ENCODE measurements at places on chromosomes 3 and 15. TPM values are rescaled to one million over a fixed set of nuclear protein-coding genes. Genes with fewer than 3 reads are reported as not detected.
A peak's percentile ranks its signal among the peaks of the same experiment; 100 is the strongest.

ACKR4 gene
- total RNA-seq: not detected

GCSAM gene
- total RNA-seq: not detected

PCSK6 gene
- 5.5 TPM for total RNA-seq

HTR3D gene
- total RNA-seq: not detected

SNRPA1 gene
- total RNA-seq: 51.2 TPM

KPNA4 gene
- 30.7 TPM for total RNA-seq

CD200 gene
- total RNA-seq: not detected

DLL4 gene
- total RNA-seq: not detected

GRCh38 chr3:45583021-45583851 is 11.3 kb upstream of the LIMD1 start:
- DNase-seq: no peak

GRCh38 chr3:181699171-181699903 is 12.4 kb upstream of the SOX2 start:
- no peak for DNase-seq

DNA sequence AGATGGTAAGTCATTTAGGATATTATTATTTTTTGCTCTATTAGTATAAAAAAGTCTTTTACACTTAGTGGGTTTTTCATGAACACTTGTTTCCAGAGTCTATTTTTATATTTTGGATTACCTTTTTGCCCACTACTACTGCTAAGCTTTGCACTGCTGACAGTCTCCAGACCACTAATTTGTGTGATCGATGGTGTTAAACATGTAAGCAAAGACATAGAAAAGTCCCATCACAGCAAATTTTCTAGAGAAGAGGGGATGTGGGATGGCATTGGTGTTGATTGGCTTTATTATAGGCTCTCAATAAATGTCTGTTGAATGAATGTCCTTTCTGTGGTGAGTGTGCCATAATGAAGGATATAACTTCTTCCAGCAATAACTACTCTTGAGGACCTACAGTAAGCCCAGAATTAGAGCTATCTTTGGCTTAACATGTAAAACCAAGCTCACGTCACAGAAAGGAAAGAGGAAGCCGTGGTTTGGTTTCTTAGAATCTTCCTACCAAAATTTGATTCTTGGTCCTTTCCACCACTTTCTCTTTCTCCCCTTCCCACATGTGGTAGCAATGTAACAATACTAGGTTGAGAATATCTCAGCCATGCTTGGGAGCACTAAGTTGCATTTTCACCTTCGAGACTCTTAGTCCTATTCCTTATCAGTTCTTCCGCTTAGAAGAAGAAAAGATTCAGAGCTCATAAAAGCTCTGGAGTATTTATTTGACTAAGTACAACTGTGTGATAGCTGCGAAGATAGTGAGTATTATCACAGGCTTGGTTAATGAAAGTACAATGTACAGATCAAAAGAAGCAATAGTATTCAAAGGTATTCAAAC is 90.6 kb upstream of the UMPS start:
- no peak for DNase-seq

DNA sequence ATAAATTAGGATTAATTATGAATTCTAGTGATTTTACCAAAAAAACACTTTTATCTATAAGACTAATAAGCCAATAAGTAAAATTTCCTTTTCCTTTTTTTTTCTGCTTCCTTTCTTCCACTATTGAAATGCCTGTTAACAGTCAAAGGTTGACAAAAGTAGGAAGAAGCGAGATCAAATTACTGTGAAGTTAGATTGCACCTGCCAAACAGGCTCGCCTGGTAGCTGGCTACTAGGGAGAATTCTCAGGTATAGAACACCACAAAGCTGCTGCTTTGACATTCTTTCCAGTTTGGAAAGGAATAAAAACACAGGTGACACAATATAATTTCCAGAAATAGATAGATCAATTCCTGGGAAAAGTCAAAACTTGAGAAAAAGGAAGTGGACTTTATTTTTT is 749.0 kb downstream of the NSUN3 start:
- DNase-seq: no peak

- DNase-seq: no peak
Observed at GRCh38 chr3:192031941-192032340, 571.0 kb downstream of the PYDC2 start.

- DNase-seq: no peak
Observed at GRCh38 chr3:54538346-54538745, 389.5 kb downstream of the LRTM1 start.

GRCh38 chr15:46996359-46996758 is 720.9 kb upstream of the SEMA6D start:
- DNase-seq: no peak

DNA sequence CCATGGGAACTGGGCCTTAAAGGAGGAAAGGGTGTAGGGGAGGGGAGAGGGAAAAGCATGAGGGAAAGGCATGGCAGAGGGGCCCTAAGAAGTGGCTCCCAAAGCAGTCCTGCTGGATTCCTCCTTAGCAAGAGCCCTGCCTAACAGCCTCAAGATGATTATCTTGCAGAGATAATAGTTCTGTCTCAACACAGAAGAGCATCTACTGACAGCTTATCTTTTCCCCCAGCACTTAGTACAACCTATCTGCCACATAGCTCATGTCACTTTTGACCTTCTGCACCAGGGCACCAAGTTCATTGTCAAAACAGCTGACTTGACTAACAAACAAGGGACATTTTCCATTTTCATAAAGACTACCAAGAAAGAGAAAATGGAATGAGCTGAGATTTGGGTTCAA is 86.3 kb downstream of the ANP32A start:
- no peak for DNase-seq

- no peak for DNase-seq
Observed at GRCh38 chr3:13044496-13045240, 28.6 kb downstream of the IQSEC1 start.

DNA sequence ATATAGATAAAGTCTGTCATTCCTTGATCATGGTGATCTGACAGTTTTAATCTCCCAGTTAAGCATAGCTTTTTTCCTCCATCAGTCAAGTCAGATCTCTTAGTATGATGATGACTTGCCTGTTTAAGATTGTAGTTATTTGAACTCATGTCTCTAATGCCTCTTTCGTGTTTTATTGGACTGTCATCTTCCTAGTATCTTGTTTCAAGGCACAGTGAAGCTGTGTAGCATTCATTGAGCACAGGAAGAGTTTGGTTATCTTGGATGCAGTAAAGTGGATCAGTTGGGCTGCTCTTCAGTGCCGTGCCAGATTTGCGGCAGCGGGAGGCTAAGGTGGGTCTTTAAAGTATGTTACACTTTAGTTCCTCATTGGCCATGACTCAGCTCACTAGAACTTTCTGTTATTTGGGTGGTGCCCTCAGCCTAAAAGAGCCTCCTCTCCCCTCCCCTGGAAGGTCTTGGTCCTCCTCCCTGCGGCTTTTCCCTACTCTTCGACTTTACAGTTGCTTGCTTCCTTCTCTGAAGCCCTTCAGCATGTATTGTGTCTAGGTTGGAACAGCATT is 45.7 kb upstream of the SKOR1 start:
- DNase-seq: no peak

- DNase-seq: no peak
Observed at GRCh38 chr3:149373235-149374125, 4.0 kb downstream of the TM4SF1 start.

- peak; percentile 22 for DNase-seq
Observed at GRCh38 chr3:53045518-53046170, at the start of gene SFMBT1. Gene SFMBT1 (minus strand): TSS chr3:53046073. CDS start chr3:52969128, 76,945 bp downstream.

GRCh38 chr15:17026633-17027032 is 3515.0 kb downstream of the GOLGA6L6 start:
- no peak for DNase-seq

DNA sequence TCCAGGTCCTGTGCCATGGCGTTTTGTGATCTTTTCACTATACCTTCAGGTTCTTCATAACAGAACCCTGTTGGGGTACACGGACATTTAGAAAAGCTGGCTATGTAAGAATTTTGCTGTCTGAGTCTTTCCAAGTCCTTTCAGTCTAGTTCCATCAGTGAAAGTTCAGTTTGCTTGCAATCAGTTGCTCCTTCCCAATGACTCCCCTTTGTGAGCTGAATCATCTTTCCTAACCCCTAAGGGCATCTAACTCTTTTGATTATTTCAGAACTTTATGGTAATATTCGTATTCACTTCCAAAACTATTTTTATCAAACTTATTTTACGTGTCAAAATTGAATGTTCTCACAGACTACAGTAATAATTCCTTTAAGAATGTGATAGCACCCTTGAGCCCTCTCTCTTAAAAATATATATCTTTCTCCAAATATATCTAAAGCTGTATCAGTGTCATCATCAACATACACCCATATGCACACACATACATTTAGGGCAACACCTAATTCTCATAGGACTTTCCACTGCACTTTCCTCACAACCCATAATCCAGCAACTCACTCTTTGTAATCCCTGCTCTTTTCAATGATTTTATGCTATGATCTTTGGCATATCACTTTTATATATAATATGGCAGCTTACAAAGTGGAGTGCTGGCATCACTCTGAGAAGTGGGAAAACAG is 263.7 kb downstream of the GBE1 start:
- no peak for DNase-seq

DNA sequence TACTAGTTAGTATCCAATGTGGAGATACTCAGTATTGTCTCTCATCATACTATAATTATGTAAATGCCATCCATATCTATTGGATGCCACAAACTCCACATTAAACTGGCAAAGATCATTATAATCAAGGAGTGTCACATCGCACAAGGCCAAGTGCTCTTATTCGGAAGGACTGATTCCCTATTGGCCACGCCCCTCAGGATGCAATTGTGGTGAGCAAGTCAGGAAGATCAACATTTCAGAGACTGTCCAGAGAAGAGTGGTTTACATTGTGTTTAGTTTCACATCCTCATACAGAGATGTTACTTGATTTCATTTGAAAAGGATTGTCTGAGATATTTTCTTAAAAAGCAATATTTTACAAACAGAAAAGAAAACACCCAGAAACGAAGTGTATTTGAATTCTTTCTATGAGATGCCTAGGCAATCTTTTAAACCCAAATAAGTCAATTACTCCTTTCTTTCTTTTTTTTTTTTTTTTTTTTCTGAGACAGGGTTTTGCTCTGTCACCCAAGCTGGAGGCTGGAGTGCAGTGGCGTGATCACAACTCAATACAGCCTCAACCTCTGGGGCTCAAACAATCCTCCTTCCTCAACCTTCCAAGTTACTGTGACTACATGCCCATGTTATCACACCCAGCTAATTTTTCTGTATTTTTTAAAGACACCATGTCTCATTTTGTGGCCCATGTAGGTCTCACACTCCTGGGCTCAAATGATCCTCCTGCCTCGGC is 369.1 kb downstream of the RBMS3 start:
- DNase-seq: peak; percentile 44

GRCh38 chr3:127888564-127889107 is 26.4 kb upstream of the KBTBD12 start:
- DNase-seq: no peak

- DNase-seq: peak; percentile 84
Observed at GRCh38 chr3:134473868-134474546, 11.8 kb downstream of the ANAPC13 start.

- no peak for DNase-seq
Observed at GRCh38 chr15:80924278-80924677, 65.3 kb downstream of the MESD start.

GRCh38 chr3:122916580-122916979 is 111.0 kb downstream of the SEMA5B start:
- no peak for DNase-seq

DNA sequence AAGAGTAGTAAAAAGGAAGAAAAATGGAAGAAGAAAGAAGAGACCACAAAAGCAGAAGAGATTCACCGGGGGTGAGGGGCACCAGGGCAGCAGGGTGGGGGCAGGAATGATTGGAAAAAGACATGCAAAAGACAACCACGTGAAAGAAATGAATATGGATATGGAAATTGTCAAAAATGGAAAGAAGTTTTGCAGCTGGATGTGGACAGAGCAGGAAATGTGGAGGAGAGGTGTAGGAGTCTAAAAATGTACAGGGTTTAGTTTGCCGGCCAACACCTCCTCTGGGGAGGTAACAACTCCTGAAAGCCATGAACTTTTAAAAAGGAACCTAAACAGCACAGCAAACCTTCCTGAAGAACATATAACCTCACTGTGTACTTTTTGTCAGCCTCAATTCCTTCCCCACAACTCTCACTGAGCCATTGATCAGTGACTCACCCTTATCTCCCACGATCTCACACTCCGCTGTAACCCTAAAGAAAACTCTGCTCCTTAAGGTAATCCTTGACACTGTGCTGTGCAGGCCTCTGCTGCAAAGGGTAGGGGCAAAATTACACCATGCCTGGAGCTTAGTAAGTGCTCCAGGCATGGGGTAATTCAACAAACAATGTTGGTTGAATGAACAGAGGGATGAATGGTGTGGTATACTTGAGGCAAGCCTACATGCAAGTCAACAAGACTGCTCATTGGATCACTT is 100.2 kb upstream of the BOC start:
- no peak for DNase-seq

DNA sequence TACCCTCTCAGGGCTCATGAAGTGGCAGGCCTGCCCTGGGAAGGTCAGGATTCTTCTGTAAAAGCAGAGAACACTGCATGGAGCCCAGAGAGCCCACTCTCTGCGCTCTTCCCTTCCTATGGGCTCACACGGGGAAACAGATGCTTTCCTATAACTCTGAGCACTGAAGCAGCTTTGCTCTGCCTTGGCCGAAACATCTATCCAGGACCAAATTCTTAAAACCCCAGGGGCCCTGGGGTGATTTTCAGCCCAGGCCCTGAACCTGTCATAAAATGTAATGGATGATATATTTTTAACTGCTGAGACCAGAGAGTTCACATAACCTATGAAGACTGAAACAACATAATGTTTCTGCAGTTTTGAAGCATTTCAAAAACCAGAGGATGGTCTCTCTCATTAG is 249.9 kb upstream of the CTDSPL start:
- no peak for DNase-seq

- DNase-seq: no peak
Observed at GRCh38 chr15:57298204-57298603, 78.1 kb upstream of the CGNL1 start.

DNA sequence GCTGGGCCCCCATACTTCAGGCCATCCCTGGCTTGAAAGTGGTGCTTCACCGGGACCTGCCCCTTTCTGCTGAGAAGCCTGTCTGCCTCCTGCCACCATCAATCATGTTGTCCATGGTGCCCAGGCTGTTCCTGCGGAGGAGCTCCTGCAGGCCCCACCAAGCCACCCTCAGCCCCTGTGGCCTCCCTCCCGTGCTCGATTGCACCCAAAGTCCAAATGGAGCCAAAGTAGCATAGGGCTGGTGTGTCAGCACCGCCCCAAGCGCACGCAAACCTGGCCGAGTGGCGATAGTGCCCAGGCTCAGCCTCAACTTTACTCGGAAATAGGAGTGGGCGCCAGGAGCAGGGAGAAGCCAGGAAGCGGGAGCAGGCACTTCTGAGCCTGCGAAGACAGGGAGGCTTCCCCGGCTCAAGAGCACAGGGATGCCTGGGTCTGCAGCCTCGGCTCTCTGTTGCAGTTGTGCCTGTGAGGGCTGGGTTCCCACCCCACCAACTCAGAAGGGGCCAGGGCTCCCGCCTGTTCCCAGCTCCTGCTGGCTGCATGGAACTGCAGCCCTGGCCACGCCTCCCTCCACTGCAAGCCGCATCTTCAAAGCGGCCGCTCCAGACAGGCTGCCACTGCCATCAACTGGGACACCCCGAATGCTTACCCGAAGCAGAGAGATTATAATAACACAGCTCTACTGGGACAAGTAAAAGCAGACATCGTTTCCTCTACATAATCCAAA is 203.0 kb downstream of the ARRDC4 start:
- DNase-seq: no peak

Measured in A172 (cell line).